Anterior cingulate cortex (tissue), 58 donors: ENCODE measurements at places on chromosomes 13 and 19.

GRCh38 chr13:64397701-64398100, 2832.4 kb downstream of the PCDH9 start:
- DNase-seq = no peak

DNA sequence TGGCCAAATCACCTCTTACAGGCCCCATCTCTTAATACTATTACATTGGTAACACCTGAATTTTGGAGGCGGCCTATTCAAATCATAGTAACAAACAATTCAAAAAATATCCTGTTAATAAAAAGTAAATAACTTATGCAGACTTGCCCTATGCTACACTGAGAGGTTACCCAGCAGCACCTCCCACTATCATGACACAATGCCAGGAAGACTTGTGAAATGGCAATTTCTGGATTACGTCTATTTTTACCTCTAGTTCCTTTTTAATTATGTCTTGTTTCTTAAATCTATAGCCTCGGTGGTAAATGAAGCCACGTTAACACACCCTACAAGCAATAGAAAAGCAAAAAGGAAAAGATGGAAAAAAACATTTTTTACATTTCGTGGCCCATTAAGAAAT, 6.2 kb upstream of the DZIP1 start:
- DNase-seq = no peak

DNA sequence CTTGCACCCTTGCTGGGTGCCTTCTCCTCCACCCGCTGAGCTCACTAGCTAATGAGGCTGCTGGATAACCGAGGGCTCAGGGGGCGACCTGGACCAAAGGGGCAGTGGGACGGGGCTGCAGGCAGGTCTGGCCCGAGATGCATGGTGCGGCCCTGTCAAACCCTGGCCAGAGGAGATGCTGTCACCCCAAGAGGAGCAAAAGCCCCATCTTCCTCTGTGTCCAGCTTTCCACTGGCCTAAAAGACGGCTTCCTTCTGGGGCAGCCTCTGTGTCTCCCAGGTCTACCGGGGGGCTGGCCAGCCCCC, 261.8 kb downstream of the TBC1D4 start:
- no peak for DNase-seq

- DNase-seq = no peak
Measured at GRCh38 chr13:97502181-97502580, 68.2 kb downstream of the RAP2A start.
